ENCODE measurements at places on chromosomes 2 and 18.

DNA sequence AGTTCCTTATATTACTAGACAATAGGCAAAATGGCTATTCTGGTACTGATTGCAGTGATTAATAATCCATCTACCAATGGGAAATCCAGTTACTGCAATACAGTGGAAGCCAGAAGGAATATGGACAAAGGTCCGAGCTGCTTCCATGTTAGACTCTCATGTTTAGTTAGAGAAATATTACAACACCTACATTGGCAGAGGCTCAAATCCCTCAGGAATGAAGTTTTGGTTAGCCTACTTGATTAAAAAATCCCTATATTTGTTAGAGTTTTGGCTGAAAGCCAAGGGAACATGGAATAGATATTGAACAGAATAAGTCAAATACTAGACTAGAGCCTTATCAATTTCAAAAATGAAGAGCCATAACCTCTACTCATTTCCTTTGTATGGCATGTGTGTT lies 48.5 kb downstream of the ARL6IP6 start:
- no peak for DNase-seq

DNA sequence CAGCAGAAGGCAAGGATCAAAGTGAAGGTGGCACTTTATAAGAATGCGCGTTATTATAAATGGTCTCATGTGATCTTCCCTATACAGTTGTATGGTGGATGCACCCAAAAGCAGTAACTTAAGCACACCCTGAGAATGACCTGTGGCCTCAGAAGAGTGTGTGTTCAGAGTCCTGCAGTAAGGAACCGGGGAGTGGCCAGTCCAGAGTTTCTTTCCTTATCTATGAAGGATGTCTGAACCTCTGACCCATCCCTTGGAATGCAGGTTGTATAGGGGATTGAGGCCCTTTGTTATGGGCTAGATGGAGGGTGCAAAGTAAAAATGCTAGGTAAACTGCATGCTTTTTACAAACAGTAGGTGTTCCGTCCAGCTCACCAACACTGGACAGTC lies 43.6 kb upstream of the ANKRD44 start:
- DNase-seq: no peak

- DNase-seq: no peak
Observed at GRCh38 chr2:33467413-33467812, 9.0 kb upstream of the RASGRP3 start.

DNA sequence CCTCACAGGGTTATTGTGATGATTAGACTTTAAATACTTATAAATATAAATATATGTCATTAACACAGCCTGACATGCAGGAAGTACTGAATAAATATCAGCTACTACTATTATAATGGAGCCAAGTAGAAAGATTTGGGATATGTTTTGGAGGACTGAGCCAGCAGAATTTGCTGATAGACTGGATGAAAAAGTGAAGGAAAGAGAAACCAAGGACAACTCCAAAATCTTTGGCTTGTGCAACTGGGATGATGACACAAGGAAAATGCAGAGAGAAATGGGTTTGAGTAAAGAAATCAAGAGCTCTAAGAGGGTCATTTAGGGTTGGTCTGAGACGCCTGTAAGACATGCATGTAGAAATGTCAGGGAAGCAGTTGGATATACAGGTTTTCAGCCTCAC lies 15.6 kb downstream of the ADD2 start:
- no peak for DNase-seq

GRCh38 chr18:9137168-9138066 lies 836 bp downstream of the ANKRD12 start:
- DNase-seq: peak; percentile 77

GRCh38 chr18:22044474-22045220 lies 124.7 kb upstream of the GATA6 start:
- no peak for DNase-seq

GRCh38 chr2:48415836-48416515 lies 114.0 kb upstream of the STON1 start:
- DNase-seq: peak; percentile 36
